Peyer's patch (tissue), 4 donors: ENCODE measurements at places on chromosomes 4 and X.

GRCh38 chr4:1992468-1993168 is 16.2 kb downstream of the NELFA start:
- DNase-seq = no peak

- DNase-seq = no peak
Observed at GRCh38 chrX:20028588-20028987, 37.7 kb upstream of the BCLAF3 start.

- no peak for DNase-seq
Observed at GRCh38 chr4:43331226-43332051, 438.9 kb downstream of the GRXCR1 start.

DNA sequence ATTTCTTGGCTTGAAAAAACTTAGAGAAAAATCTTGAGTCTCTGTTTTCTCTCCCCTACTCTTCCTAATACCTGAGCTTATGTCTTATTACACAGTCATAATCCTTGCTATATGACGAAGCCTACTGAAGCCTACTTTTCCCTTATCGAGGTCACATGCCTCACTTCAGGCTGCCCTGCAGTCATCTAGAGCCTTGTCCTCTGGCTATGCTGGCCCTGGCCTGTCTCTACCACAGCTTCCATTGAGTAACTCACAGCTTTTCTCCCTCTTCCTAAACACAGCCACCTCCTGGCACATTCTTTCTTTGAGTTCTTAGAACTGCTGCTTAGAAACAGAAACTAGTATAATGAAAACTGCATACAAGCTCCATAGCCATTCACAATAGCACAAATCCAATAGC is 1698.3 kb downstream of the STIM2 start:
- no peak for DNase-seq

DNA sequence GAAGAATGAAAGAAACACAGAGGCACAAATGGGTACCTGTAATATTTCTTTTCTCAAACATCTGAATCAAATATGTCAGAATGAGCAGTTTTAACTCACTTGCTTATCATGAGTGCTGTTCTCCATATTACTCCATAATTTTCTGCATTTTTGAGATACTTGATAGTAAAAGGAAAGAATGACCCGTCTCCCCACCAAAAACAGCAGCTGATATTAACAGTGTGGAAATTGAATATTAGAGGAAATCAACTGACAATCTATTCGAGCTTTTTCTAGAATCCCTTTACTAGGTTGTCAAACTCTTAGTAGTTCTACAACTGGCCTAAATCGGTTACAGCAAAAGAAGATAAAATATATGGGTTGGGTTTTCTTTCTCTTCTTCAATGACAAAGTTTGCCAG is 49.9 kb upstream of the HELT start:
- DNase-seq = no peak

DNA sequence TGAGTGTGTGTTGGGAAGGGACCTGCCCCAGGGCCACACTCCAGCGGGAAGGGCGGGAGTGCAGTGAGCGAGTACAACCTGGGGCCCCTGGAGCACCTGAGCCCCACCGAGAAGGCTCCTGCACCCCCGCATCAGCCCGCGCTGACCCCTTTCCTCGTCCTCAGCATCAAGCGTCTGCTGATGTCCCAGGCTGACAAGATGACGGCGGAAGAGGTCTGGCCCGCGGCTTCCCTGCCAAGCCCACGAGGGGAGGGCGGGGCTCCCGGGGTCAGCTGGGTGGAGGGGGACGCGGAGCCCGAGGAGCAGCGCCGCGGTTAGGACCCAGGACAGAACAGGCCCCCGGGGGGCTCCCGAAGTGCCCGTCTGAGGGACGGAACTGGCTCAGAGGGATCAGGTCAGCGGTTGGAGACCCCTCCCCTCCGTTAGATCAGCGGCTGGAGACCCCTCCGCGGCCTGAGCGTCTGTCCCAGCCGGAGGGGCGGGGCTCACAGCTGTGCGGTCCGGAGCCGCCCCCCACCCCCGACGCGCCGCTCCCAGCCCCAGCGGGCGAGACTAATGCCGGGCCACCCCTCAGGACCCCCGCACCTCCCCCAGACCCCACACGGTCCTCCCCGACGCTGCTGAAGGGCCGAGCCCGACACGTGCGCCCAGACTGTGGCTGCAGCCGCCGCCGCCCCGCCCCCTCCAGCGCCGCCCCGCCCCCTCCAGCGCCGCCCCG is 6.7 kb downstream of the MYL5 start:
- peak; percentile 92 for DNase-seq

DNA sequence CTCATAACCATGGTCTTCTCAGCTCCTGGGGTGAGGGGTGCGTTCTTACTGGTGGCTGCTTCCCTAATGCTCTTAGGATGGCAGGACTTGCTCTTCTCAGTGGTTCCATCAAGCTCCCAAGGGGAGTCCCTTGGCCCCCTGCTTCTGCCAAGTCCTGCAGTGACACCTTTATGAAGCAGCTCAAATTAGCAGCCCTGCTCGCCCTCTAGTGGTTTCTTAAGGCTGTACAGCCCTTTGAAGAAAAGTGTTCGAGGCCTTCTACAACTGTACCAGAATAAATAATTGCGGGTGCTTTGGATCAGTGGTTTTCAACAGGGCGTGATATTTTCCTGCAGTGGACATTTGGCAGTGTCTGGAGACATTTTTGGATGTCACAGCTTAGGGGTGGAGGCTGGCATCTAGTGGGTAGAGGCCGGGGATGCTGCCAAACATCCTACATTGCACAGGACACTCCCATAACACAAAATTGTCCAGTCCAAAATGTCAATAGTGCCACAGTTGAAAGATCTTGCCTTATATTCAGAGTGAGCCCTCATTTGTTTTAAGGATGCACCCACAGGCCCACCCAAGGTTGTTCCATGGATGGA is 204.7 kb upstream of the S100G start:
- peak; percentile 75 for DNase-seq
